ENCODE measurements at places on chromosomes 7 and 10.

DNA sequence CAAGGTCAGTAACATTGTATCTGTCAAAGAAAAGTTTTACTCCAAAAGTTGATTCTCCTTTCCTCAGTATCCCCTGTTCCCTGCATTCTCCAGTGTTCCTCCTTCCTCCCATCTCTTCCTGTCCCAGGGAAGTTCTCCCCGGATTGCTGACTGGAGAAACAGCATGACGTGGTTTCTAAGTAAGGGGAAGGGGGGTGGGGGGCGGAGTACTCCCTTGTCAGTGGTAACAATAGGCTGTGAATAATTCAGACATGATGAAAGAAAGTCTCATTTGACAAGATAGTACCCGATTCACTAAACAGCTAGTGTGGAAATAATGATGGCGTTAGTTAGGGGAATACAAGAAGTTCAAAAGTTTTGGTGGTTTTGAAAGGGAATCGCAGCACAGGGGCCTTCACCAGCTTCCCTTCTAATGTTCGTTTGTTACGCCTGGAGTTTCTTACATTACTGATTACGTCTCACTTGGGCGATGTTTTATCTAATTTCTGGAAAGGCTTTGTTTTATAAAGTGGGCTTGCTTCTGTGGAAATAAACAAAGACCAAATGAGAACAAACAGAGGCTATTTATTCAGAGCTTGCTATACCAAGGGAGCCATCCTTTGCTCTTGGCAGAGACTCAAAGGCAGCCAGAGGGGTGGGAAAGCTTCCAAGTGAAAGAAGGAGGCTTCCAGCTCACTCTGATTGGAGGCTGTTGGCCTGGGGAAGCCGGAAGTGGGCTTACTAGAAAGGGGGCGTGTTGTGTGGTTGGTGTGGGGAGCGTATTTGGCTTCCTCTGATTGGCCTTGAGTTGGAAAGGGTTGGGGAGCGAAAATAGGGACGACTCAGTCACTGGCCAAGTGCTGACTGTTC, 453.7 kb downstream of the SDK1 start:
- DNase-seq = no peak

- DNase-seq = no peak
Observed at GRCh38 chr10:804787-805619, 115.5 kb upstream of the DIP2C start.

GRCh38 chr7:88212918-88213317, 6.9 kb downstream of the SRI start:
- DNase-seq = no peak

DNA sequence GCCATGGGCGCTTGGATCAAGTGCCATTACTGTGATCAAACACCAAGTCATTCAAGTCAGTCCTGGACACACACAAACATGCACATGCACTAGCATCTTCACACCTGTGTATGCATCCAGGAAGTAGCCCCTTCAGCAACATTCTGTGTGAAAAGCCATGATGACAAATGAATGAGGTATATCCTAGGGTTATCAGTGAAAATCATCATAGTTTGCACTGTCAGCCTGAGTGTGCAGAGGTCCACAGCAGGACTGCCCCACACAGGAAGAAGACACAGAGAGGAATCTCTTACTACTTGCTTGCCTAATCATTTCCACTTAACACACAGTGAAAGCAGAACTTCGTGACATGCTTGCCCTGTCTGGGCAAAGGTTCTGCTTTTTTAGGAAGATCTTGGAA, 184.0 kb upstream of the ADO start:
- no peak for DNase-seq

GRCh38 chr7:127918130-127918529, 113.1 kb downstream of the LRRC4 start:
- no peak for DNase-seq

- no peak for DNase-seq
Observed at GRCh38 chr7:55970561-55970960, 6.2 kb downstream of the NIPSNAP2 start.
